ENCODE measurements at places on chromosomes 13 and 19. TPM values are rescaled to one million over a fixed set of nuclear protein-coding genes. Genes with fewer than 3 reads are reported as not detected.

TMEM145 gene
- total RNA-seq = 0.16 TPM

CCDC194 gene
- total RNA-seq = not detected

ZNF429 gene
- 10.8 TPM for total RNA-seq

MEIS3 gene
- 3.8 TPM for total RNA-seq

NDUFS7 gene
- 443 TPM for total RNA-seq

GRCh38 chr13:109209526-109209925 is 576.9 kb downstream of the IRS2 start:
- DNase-seq = no peak

DNA sequence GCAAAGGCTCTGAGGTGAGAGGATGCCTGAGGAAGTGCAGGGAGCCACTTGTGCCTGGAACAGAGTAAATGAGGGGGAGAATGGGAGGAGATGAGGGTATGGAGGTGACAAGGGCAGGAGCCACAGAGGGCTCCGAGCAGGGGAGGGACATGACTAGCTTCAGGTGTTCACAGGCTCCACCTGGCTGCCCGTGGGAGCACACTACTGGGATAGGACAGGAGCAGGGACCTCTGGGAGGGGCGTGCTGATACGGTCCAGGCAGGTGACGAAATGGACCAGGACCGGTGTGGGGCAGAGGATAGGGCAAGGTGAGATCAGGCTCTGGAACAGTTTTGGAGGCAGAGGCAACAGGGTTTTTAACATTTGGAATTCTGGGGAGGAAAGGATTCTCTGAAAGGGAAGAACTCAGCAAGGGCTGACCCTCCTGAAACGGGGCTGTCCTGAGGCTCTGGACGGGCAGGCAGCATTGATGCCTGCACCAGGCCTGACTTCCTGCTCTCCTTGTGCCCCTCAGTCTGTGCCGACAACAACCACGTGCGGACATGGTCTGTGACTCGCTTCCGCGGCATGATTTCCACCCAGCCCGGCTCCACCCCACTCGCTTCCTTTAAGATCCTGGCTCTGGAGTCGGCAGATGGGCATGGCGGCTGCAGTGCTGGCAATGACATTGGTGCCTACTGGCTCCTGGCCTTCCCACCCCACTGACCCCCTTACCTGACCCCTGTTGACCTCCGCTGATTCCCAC is 11.6 kb downstream of the SHKBP1 start:
- DNase-seq = peak; percentile 64

GRCh38 chr13:46761866-46762265 is 35.1 kb downstream of the ESD start:
- DNase-seq = no peak

GRCh38 chr19:12140545-12141404 is 625 bp upstream of the ZNF20 start:
- peak; percentile 91 for DNase-seq

DNA sequence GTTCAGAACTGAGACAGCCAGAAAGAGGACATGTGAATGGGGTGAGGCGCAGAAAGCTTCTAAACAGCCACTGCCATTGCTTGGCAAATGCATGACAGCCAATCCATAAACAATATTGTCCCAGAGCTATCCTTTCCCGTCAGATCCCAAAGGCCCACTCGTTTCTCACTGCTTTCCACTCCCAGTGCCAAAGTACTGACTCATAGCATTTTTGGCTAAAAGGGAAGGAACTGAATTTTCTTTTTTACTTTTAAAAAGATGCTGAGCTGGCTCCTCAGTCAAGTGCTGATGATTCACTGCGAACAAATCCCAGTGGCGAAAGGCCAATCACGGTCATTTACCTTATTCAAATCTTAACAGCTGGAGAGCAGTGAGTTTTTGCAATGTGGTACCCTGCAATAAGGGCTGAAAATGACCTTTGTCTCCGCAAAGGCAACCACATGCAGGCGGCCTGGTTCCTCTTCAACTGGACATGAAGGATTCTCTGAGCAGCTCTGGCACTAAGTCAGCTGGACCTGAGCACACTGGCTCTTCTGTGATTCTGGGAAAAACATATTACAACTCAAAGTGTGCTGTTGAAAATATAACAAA is 151.7 kb downstream of the DCLK1 start:
- DNase-seq = peak; percentile 75

GRCh38 chr19:737591-738093 is 13.3 kb upstream of the MISP start:
- no peak for DNase-seq

DNA sequence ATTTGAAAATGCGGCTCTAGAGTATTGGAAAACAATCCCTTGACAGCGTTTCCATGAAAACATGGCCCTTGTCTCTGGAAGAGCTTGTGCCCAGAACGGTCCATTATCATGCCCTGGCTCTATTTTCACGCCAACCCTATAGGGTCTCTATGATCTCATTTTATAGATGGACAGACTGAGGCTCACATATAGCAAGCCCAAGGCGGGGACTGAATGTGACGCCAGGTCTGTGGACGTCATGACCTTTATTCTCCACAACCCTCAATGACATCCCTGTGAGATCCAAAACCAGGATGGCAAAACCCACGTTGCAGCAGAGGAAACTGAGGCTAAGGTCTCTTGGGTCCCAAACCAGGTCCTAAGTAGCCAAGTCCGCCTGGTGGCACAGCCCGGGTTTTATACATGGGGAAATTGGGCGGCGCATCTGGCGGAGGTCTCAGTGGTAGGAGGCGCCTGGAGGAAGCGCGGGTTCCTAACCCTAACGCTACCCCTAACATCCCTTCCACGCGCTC is 425 bp upstream of the COLGALT1 start:
- DNase-seq = no peak

- no peak for DNase-seq
These were observed 318.7 kb upstream of the NBEA start for GRCh38 chr13:34623331-34623730.

DNA sequence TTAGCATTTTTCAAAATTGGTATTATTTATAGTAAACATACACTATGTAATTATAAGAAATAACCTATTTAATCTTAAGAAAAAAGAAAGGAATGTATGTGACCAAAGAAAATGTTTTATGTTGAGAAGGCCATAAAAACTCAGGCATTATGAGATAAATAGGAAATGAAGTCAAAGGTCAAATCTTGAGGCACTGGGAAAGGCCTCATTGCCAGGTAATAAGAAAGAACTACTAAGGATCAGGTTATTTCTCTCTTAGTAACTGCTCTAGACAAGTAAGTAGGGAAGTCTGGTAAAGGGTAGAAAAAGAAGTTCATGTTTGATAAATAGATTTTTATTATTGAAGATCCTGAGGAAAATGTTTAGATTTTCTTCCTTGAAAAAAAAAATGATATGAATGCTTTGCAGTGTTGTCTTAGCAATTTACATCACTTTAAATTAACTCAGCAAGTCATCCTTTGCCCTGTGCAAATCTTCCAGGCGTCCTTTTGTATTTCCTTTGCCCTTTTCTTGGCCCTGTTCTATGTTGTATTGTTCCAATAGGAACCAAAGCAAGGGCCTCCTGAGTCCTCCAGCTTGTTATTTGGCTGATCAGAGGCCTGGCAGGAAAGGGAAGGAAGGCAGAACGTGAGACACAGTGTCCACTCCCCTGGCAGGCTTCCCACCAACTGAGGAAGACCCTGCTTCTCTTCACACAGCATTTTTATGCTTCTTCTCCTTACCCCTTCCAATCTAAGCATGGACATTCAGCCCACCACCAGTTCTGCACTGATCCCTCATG is 260.4 kb upstream of the MIR17HG start:
- DNase-seq = no peak

DNA sequence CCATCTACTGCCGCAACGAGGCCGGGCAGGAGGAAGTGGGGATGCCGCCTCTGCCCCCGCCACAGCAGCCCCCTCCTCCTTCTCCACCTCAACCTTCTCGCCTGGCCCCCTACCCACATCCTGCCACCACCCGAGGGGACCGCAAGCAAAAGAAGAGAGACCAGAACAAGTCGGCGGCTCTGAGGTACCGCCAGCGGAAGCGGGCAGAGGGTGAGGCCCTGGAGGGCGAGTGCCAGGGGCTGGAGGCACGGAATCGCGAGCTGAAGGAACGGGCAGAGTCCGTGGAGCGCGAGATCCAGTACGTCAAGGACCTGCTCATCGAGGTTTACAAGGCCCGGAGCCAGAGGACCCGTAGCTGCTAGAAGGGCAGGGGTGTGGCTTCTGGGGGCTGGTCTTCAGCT is 3.4 kb upstream of the NUP62 start:
- DNase-seq = no peak

DNA sequence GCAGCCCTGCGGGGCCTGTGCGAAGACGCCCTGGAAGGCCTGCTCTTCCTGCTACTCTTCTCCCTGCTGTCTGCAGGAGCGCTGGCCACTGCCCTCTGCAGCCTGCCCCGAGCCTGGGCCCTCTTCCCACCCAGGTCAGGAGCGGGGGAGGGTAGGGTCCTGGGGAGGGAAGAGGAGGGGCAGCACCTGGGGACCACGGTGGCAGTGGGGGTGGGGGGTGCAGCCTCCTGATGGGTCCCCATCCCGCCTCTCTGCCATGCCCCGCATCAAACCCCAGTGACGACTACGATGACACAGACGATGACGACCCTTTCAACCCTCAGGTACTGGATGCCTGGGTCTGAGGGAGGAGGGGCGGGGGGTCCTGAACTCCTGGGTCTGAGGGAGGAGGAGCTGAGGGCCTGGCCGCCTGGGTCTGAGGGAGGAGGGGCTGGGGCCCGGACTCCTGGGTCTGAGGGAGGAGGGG is 13.4 kb upstream of the LENG8 start:
- no peak for DNase-seq

- DNase-seq = peak; percentile 80
These were observed 1.3 kb downstream of the PALM start for GRCh38 chr19:709965-710571.

DNA sequence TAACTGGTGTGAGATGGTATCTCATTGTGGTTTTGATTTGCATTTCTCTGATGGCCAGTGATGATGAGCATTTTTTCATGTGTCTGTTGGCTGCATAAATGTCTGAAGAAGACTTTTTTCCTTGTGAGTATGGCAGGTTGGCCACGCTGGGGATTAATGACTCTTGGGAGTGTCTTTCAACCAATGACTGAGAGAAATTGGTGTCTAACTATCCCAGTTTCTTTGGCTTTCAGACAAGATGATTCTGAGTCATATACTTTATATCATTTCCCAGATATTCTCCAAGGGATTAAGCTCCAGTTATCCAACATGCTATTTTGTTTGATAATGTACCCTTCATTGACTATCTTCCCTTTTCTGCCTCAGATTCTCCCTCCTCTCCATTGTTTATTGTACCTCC is 35.5 kb upstream of the CSNK1A1L start:
- no peak for DNase-seq

DNA sequence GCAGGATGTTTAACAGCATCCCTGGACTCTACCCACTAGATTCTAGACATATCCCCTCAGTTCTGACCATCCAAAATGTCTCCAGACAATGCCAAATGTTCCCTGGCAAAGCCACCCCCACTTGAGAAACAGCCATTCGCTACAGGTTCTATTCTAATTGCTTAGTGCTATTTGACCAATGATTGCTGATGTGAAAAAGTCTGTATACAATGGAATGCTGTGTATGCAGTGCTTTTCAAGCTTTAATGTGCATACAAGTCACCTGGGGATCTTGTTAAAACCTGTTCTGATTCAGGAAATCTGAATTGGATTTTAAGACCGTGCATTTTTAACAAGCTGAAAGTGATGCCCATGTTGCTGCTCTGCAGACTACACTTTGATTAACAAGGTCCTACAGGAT is 331.8 kb upstream of the KLF12 start:
- DNase-seq = no peak

All from Right ventricle myocardium inferior (tissue), 1 donor.